Osteoblast (primary cell): ENCODE measurements at places on chromosomes 6 and 20. TPM values are rescaled to one million over a fixed set of nuclear protein-coding genes. Genes with fewer than 3 reads are reported as not detected.

GRCh38 chr20:36641506-36641843 lies 4.5 kb downstream of the SLA2 start:
- H3K36me3 ChIP-seq: no peaks in the 10 kb centered on the region
- no peak overlapping the region for H3K27ac ChIP-seq
- no peak for DNase-seq
- no peak overlapping the region for H3K4me3 ChIP-seq
- no peaks in the 10 kb centered on the region for H3K27me3 ChIP-seq
- H3K4me1 ChIP-seq: no peaks in the 10 kb centered on the region

DNA sequence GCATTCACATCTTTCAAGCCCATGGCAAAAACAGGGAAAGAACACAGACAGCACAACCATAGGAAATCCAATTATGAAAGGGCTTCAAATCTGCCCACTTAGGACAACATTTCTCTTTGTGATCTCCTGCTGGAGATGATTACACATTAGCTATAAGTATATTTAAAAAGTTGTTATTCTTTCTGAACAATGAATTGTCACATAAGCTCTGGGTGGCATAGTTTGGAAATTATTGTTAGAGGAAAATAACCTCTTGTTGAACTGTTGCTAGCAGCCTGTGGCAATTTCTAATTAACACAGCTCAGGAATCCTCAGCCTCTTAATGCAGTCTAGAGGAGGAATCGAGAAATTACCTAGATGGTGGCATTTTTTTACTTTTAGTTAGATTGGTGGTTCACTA lies 54.9 kb downstream of the BCAS1 start:
- DNase-seq: no peak
- no peaks in the 10 kb centered on the region for H3K36me3 ChIP-seq
- no peaks in the 10 kb centered on the region for H3K4me1 ChIP-seq
- H3K4me3 ChIP-seq: no peak overlapping the region
- no peaks in the 10 kb centered on the region for H3K27me3 ChIP-seq

METTL24 gene
- 0.29 and 0.36 TPM in 2 replicates for total RNA-seq

OCSTAMP gene
- total RNA-seq: not detected in 2 replicates

DNA sequence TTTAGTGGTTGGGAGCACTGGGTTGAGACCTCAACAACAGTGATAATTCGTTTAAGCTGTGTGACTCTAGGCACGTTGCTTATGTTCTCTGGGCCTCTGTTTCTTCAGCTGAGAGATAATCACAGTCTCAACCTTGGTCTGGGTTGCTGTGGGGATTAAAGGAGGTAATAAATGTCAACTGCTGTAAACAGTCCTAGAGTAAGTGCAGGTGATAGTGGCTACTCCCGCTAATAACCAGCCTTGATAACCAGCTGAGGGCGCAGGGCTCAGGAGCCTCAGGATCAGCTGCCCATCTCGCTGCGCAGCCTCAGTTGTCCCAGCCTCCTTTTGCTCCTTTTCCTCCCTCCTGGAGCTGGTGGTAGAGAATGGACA lies 58.0 kb downstream of the JARID2 start:
- peak; percentile 39 for DNase-seq
- peaks cover 28% of the 10 kb centered on the region for H3K4me1 ChIP-seq
- H3K36me3 ChIP-seq: no peaks in the 10 kb centered on the region
- H3K27ac ChIP-seq: no peak overlapping the region
- no peaks in the 10 kb centered on the region for H3K27me3 ChIP-seq

GRCh38 chr6:168877821-168878282 lies 375.8 kb downstream of the THBS2 start:
- no peak overlapping the region for H3K27ac ChIP-seq
- no peak for DNase-seq
- peaks cover 5% of the 10 kb centered on the region for H3K27me3 ChIP-seq
- H3K4me1 ChIP-seq: no peaks in the 10 kb centered on the region
- no peaks in the 10 kb centered on the region for H3K36me3 ChIP-seq

TFB1M gene
- total RNA-seq: 18.8 and 23.3 TPM in 2 replicates

DNA sequence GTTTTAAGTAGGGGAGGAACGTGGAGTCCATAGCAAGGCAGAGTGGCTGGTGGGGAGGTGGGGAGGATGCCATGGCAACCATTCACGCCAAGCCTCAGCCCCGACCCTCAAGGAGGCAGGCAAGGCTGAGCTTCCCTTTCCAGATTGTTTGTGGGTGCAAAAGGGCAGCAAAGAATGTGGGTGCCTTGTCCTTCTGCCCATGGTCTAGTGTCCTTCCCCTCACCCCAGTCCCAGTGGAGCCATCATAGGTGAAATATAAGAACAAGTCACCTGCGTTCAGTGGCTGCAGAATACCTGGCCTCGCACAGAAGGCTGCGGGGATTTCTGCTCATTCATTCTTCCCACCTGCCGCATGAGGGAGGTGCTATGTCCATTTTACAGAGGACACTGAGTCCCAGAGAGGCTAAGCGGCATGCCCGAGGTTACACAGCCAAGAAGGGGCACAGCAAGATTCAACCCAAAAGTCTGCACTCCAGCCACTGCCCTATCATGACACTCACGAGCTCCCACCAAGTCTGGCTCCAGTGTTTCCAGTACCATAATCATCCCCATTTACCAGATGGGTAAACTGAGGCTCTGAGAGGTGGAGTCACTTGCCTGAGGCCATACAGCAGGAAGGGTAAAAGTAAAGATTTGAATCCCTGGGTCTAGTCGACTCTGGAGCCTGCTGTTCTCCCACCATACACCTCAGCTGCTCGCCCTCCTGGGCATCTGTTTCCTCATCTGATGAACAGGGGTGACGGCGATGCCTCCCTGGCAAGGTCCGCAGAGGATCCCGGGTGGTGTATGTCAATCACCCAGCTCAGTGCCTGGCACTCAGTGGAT lies 100.8 kb downstream of the CEBPB start:
- peaks cover 20% of the 10 kb centered on the region for H3K4me1 ChIP-seq
- no peaks in the 10 kb centered on the region for H3K36me3 ChIP-seq
- DNase-seq: peak; percentile 49
- no peaks in the 10 kb centered on the region for H3K27me3 ChIP-seq

RTN4IP1 gene
- 4.4 and 5.1 TPM in 2 replicates for total RNA-seq

DNA sequence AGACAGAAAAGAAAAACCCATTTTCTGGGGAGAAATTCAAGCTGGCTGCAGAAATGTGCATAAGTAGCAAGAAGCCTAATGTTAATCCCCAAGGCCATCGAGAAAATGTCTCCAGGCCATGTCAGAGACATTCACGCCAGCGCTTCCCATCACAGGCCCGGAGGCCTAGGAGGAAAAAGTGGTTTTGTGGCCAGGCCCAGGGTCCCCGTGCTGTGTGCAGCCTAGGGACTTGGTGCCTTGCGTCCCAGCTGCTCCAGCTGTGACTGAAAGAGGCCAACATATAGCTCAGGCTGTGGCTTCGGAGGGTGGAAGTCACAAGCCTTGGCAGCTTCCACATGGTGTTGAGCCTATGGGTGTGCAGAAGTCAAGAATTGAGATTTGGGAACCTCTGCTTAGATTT lies 10.9 kb downstream of the IFNGR1 start:
- H3K4me3 ChIP-seq: no peak overlapping the region
- peaks cover 29% of the 10 kb centered on the region for H3K36me3 ChIP-seq
- H3K27me3 ChIP-seq: no peaks in the 10 kb centered on the region
- no peak for DNase-seq
- no peak overlapping the region for H3K27ac ChIP-seq

DNA sequence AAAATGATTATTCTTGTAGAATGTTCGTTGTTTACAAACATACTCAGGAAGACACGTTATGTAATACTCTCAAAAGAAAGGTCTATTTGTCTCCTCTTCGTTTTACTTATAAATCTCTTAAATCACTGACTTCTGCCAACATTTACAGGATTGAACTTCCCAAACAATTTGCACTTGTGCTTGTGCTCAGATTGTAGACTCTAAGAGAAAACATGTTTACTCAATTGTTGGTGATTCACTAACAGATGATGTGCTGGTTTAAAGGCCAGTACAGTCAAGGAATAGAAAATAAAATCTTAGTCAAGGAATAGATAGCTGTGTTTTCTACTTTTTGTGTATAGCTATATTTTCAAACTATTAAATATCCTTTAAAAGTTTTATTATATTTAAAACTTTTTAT lies 172.8 kb downstream of the GJA1 start:
- H3K27ac ChIP-seq: no peak overlapping the region
- H3K4me1 ChIP-seq: peaks cover 8% of the 10 kb centered on the region
- no peak overlapping the region for H3K4me3 ChIP-seq
- no peaks in the 10 kb centered on the region for H3K27me3 ChIP-seq
- no peak for DNase-seq

GRCh38 chr6:167703347-167703746 lies 123.4 kb upstream of the AFDN start:
- H3K27me3 ChIP-seq: no peaks in the 10 kb centered on the region
- H3K4me1 ChIP-seq: no peaks in the 10 kb centered on the region
- no peak overlapping the region for H3K4me3 ChIP-seq
- no peaks in the 10 kb centered on the region for H3K36me3 ChIP-seq
- no peak overlapping the region for H3K27ac ChIP-seq

C20orf141 gene
- total RNA-seq: 0.29 and 0.36 TPM in 2 replicates

CUTA gene
- 89.3 and 122 TPM in 2 replicates for total RNA-seq

PBOV1 gene
- total RNA-seq: not detected in 2 replicates

GRCh38 chr6:150866147-150866990 lies 867 bp downstream of the MTHFD1L start:
- H3K4me1 ChIP-seq: peaks cover 15% of the 10 kb centered on the region
- H3K27ac ChIP-seq: peak overlapping the region; percentile 93
- H3K36me3 ChIP-seq: no peaks in the 10 kb centered on the region
- peak overlapping the region; percentile 91 for H3K4me3 ChIP-seq

DNA sequence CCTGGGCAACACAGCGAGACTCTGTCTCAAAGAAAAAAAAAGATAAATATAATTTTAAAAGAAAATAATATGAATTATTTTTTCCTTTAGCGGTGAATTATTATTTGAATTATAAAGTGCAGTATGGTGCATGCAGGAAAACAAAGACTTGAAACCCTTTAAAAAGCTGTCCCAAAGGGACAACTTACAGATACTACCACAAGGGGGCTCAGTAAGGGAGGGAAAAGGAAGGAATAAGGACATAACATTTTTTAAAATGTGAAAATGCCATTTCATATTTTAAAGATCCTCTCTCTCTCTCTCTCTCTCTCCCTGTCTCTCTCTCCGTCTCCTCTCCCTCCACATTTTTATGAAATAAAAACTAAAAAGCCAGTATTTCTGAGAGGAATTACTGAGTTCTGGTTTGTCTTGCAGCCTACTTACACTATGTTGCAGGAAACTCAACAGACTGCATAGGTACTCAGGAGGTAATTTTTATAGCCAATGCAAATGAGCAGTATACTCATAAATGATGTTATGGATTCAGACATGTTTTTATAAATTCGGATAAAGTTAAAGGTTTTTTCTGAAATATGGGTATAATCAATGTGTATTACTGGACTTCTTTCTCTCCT lies 455.0 kb upstream of the GJE1 start:
- H3K27me3 ChIP-seq: no peaks in the 10 kb centered on the region
- no peaks in the 10 kb centered on the region for H3K4me1 ChIP-seq
- H3K4me3 ChIP-seq: peak overlapping the region; percentile 13
- no peaks in the 10 kb centered on the region for H3K36me3 ChIP-seq
- H3K27ac ChIP-seq: no peak overlapping the region
- DNase-seq: no peak

DNA sequence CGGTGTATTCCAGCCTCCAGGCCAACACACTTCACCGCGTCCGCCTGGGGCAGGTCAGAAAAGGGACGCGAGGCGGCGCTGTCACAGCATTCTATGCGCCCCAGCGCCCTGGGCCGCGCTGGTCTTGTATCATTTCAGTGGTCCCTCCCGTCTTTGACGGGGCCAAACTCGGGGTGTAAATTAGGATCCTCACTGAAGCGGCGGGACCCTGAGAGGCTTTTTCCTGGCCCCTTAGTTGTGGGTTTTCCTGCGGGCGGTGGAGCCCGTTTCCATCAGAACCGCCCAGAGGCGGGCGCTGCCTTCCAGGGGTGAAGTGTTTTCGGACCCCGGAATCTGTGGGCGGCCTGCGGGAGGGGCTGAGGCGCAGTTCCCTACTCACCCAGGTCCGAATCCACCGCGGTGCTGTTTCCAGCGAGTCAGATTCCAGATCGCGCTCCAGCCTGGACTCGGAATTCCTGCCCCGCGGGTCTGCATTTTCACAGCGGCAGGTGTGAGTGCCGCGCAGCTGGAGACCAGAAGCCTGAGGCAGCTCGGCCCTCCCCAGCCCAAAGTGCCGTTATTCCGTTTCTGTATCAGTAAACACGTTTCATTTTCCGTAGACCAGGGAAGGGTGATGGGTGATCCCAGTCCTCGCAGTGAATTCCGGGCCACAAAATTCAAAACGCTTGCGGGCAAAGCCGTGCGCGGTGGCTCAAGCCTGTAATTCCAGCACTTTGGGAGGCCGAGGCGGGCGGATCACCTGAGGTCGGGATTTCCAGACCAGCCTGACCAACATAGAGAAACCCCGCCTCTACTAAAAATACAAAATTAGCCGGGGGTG lies 3.9 kb upstream of the MICB start:
- peak overlapping the region; percentile 89 for H3K4me3 ChIP-seq
- H3K4me1 ChIP-seq: peaks cover 21% of the 10 kb centered on the region
- no peaks in the 10 kb centered on the region for H3K27me3 ChIP-seq
- H3K27ac ChIP-seq: peak overlapping the region; percentile 75

- peaks cover 5% of the 10 kb centered on the region for H3K36me3 ChIP-seq
- peaks cover 15% of the 10 kb centered on the region for H3K4me1 ChIP-seq
- H3K4me3 ChIP-seq: no peak overlapping the region
- peak overlapping the region; percentile 0 for H3K27ac ChIP-seq
- DNase-seq: no peak
Observed at GRCh38 chr6:124983383-124984083, 21.3 kb downstream of the RNF217 start.

GRCh38 chr20:57465943-57466342 lies 59.0 kb downstream of the CTCFL start:
- peaks cover 16% of the 10 kb centered on the region for H3K27me3 ChIP-seq
- no peaks in the 10 kb centered on the region for H3K36me3 ChIP-seq
- peak; percentile 26 for DNase-seq
- H3K4me1 ChIP-seq: no peaks in the 10 kb centered on the region
- H3K4me3 ChIP-seq: no peak overlapping the region

GRCh38 chr6:42042108-42042507 lies 8.2 kb upstream of the TAF8 start:
- DNase-seq: no peak
- peaks cover 4% of the 10 kb centered on the region for H3K27me3 ChIP-seq
- H3K27ac ChIP-seq: no peak overlapping the region
- H3K4me3 ChIP-seq: no peak overlapping the region
- H3K4me1 ChIP-seq: peaks cover 11% of the 10 kb centered on the region
- no peaks in the 10 kb centered on the region for H3K36me3 ChIP-seq

HLA-DRB1 gene
- total RNA-seq: 1.1 and 19.7 TPM in 2 replicates

NKX2-2 gene
- total RNA-seq: under 0.01 TPM in 1 of 2 replicates, not detected in the other

DNA sequence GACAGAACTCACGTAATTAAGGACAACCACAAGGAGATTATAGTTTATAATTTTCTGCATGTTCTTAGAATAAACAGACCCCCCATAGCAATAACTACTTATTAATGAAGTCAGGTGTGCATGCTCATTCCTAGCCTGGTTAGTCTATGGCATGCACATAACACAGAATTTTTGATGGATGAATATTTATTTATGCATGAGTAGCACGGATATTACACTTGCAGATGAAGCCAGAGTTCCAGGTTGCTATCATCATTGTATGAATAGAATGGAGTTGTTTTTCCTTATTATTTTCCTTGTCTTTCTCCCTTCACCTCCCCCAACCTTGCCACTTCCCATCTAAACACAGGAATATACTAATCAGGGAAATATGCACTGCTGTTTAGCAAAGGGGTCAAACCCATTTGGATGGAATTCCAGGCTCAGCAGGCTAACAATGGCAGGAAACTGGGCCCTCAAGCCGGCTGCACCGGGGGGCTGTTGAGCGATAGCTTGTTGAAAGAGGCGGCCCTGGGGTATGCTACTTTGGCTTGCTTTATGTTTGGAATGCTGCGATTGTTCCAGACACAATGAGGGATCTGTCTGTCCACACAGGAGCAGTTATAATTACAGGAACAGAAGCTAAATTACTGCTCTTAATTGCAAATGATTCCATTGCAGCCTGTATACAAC lies 112.6 kb downstream of the TMEM170B start:
- H3K27ac ChIP-seq: peak overlapping the region; percentile 34
- H3K36me3 ChIP-seq: no peaks in the 10 kb centered on the region
- no peak for DNase-seq
- no peaks in the 10 kb centered on the region for H3K27me3 ChIP-seq
- H3K4me3 ChIP-seq: no peak overlapping the region
- peaks cover 35% of the 10 kb centered on the region for H3K4me1 ChIP-seq

EFCAB8 gene
- 1.4 TPM in 1 of 2 replicates, not detected in the other for total RNA-seq
